NCI-H2107 (cell line): ENCODE measurements at places on chromosomes 6 and 20.

DNA sequence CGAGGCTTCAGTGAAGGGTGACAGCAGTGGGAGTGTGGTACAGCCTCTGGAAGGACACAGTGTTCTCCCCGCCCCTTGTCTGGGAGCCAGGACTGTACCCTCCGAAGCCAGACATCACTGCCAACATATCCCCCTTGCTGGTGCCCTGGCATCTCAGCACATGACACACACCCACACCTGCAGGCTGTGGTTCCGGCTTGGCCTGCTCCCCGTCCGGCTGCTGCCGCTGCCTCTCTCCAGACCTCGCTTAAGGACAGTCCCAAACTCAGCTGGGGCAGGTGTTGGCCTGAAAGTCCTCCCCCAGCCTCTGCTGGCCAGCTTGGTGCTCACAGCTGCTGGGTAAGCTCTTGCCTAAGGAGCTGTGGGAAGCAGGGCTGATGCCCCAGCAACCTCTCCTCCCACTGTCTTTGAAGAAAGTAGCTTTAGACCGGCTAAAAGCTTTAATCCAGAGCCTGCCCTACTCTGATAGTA is 7.0 kb downstream of the EMILIN3 start:
- DNase-seq: no peak

DNA sequence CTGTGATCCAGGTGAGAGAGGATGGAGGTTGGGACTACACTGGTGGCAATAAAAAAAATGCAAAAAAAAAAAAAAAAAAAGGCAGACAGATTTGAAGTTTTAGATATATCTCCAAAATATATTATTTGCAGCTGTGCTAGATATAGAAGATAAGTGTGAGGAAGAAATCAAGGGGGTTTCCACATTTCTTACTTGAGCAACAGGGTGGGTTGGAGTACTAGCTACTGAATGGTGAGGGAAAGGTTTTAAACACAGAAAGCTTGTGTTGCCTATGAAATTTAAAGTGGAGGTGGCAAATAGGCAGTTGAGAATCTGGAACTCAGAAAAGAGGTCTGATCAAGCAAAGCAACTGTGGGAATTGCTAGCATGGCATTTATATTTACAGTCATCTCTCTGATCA is 59.9 kb upstream of the GNRH2 start:
- no peak for DNase-seq

GRCh38 chr6:150231525-150231850 is 88.6 kb downstream of the PPP1R14C start:
- DNase-seq: no peak

DNA sequence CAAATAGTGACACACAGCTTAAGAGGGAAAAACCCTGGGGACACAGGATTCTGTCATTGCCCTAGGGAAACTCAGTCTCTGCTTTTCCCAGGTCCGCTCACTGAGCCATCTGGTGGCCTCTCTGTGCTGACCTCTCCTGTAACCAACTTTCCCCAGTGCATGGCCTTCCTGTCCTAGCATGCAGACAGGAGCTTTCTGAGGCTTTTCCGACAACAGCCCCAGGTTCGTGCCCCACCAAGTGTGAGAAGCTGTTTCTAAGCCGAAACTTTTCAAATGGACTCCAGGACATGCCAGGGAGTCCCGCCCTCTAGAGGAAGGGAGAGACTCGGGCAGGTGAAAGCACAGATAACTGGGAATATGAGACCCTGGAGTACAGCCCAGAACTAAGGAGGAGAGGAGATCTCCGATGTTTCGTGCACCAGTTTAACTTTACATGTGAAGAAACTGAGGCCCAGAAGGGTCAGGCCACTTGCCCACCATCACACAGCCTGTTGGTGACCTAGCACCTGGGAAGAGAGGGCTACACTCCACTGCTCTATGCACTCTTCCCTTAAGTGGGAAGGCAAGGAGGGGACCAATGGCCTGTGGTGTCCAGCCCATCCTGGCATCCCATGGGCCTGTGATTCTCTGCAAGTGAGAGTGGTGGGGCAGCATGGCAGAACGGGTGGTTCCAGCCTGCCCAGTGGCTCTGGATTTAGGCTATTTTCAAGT is 46.2 kb downstream of the RPP40 start:
- no peak for DNase-seq

DNA sequence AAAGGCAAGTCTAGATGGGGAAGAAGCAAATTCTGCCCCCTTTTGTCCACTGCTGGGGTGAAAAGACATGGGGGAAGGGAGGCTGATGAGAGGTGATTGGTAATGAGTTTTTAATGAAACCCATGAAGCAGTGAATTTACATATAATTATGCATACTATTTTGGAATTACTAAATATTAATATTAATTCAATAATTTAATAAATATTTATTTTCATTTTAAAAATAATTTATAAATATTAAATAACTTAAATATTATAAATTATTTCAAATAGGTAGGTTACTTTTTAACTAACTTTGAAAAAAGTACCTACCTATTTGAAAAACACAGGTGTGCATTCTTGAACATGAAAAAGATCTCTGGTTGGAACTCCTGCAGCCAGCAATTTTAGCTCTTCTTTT is 138.1 kb upstream of the GPR6 start:
- no peak for DNase-seq

- peak; percentile 25 for DNase-seq
Measured at GRCh38 chr6:15735567-15736265, 72.9 kb upstream of the DTNBP1 start.
